ENCODE measurements at places on chromosomes 7 and 10.

DNA sequence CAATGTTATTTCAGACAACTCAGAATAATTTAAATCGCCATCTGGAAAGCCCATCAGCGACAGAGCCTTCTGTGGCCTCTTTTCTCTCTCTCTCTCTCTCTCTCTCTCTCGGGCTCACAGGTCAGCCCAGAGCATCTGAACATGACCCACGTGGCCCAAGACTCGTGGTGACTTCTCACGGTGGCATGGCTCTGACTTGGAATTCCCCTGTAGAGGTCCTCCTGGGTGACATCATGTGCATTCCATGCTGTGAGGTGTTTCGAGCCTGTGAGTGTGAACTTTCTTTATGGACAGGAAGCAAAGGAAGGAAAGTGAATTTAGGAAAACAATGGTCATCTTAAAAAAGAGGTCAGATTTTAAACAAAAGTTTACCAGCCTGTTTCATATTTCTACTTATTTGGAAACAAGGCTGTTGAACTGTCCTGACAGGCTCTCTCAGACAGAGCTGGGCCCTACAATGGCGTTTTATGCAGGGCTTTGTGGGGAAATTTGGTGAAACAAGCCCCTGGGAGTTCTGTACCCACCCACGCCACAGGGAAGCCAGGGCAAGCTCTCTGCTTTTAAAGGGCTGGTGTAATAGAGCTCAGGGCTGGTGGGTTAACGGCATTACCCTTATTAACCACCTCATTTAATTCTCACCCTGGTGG, 359.7 kb upstream of the ZNF32 start:
- no peak for DNase-seq

DNA sequence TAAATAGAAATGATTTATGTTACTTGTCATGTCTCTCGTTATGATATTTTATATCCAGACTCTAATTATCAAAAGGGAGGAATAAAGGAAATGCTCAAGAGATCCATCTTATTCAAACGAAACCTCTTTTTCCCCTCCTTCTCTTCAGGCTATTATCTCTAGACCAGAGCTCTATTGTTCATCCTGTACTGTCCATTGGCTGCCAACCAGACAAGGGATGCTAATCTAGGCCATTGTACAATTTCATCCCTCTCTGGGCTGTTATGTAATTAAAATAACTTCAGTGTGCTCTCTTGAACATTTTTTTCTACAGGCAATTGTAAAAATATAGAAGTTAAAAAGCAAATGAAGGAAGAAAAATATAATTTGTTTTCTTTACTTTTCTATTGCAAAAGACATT, 220.4 kb downstream of the HDAC9 start:
- no peak for DNase-seq

DNA sequence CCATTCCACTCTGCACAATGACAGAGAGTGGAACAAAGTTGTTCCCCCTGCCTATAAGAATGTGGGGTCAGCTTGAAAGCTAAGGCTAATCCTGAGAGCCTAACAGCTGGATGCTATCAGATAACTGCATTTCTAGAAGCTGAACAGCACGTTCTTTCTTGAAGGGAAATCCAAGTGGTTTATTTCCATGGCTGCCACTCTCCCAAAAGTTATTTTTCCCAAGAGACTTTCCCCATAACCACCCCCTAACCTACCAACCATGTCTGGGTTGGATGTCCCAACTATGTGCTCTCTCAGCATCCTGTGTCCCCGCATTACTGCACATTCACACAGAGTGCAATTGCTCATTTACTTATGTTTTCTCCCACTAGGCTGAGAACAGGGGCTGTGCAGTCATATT, 140.7 kb upstream of the ANKRD1 start:
- DNase-seq, result no peak

GRCh38 chr10:120456143-120456625, 843 bp upstream of the PLPP4 start:
- no peak for DNase-seq

DNA sequence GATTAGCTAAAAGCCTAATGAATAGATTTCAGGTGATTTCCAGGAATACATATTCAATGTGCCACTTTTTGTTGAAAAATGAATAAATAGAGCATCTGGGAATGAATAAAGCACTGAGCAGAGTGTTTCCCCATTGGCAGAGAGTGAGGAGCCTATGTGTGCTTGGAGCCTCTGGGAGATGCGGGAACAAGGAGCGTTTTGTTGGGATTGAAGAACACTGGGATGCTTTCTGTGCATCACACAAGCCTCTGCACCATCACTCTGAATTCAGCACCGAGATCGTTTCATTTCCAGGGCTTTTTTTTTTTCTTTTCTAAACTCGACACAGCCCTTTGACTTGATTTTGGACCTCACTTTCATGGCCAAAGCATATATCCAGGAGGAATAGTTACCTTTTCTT, 111.4 kb downstream of the BAMBI start:
- no peak for DNase-seq

- DNase-seq, result no peak
Observed at GRCh38 chr10:89469517-89469916, 55.1 kb downstream of the IFIT5 start.

DNA sequence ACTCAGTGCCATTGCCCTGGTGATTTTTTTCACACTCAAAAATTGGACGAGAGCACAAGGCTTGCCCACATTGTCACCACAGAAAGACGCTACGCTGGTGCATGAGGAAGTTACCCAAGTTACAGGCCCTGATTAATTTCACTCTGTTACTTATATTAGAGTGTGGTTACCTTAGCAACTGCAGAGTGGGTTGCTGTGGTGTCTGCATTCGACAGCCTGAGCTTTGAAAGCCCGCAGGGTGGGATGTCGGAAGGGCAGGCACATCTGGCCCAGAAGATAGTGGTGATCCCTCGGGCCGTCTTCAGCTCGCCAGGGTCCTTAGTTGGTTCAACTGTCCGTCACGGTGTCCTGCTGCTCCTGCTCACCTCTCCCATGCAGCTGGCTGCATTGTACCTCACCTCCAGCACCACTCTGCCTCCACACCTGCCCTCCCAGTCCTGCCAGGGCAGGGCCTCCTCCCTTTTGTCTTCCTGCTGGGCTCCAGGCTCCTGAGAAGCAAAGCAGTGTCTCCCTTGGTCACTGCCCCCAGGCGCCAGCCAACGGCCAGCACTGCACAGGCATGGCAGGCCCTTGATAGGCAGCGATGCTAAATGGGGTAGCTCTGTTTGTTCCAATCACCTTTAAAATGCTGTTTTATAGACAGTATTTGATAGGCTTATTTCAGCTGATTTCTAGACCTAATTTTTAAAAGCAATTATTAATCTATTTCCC, 167.2 kb downstream of the EBF3 start:
- no peak for DNase-seq

GRCh38 chr10:58475322-58476277, 37.1 kb upstream of the BICC1 start:
- no peak for DNase-seq

DNA sequence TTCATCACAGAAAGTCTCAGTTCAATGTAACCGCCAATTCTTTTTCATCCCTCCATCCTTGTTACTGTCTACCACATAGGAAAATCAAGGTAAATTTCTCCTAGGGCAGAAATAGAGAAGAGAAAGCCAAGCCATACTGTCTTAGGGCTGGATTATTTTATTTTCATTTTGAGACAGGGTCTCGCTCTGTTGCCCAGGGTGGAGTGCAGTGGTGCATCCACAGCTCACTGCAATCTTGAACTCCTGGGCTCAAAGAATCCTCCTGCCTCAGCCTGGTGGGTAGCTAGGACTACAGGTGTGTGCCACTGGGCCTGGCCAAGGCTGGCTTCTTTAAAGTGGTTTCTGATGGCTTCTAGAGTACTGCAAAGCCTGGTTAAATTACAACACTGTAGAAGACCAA, 181.7 kb downstream of the SRPK2 start:
- DNase-seq, result no peak

DNA sequence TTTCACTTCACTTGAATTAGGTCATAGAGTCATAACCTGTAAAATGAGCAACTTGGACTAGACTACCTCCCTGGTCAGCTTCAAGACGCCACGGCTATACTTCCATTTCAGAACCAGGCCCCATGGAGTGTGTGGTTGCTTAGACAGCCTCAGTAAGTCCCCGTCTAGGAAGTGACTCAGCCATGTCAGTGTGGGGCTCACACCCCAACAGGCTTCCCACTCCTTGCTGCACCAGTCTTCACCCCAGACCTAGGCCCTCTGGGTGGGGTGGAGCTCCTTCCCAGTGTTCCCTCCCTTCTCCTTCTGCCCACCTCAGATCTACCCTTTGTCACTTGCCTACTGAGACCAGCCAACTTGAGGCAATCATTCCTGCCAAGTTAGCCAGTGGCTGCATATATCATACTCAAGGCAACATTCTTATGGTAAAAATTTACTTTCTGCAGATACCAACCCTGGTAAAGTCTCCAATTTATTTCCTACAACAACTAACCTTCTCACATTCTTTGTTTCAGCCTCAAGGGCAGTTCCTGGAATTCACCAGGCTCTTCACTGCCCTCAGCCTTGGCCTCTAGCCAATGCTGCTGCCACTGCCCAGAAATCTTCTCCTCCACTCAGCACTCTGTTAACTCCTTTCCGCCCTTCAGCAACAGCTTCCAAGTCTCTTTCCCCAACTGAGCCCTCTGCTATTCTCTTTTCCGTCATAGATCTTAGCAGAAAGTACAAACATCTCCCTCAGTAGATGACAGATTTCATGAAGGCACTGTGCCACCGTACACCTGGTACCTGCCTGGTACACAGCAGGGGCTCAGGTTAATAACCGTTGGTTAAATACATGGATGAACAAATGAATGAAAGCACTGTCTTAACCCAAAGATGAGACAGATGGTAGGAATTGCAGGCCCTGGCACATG, 31.3 kb upstream of the ZNRF2 start:
- no peak for DNase-seq

DNA sequence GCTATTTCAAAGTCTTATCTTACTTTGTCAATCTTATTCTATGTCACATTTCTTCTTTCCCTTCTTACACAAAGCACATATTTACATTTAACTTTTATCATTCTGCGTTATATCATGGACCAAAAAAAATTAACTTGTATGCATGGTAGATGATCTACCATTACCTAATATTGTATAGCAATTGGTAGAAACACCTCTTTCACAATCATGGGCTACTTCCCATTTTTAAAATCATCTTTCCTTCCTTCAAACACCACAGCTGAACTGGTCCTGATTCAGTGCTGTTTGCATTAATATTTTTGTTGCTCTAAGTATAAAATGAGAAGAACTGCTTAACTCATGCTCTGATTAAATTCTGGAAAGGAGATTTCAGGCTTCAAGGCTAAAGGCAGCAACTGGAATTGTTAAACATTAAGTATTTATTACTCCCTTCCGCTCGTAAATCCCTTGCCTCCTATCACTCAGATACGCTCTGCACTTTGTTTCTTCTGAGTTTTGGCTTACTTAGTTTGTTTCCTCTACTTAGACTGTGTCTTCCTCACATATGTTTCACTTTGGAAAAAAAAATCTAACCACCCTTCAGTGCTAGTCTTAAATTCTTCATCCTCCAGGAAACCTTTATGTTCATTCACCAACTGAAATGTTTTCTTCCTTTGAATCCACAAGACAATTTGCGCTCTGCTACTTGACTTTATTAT, 901.4 kb downstream of the PCDH15 start:
- no peak for DNase-seq

- DNase-seq, result no peak
Observed at GRCh38 chr10:112715581-112715980, 234.5 kb upstream of the TCF7L2 start.

GRCh38 chr10:124301736-124302135, 117.0 kb downstream of the OAT start:
- DNase-seq, result no peak

- no peak for DNase-seq
Observed at GRCh38 chr7:96441436-96442084, 119.7 kb upstream of the SLC25A13 start.

DNA sequence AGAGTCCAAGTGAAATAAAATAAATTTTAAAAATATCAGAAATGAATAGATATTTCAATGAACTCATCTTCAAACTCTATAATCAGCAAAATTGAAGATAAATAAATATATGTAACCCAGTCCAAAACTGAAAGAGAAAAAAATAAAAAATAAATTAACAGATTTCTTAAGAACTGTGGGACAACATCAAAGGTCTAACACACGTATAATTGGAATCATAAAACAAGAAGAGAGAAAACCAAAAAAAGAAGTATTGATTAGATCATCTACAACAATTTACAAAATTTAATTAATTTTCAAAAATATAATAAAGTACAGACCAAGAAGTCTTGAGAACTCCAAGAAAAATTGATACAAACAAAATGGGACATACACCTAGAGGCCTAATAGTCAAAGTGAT, 625.8 kb upstream of the SORCS1 start:
- no peak for DNase-seq

- no peak for DNase-seq
Observed at GRCh38 chr10:99532687-99533495, at the start of gene NKX2-3. Gene NKX2-3 (plus strand): TSS chr10:99532942. CDS start chr10:99533132, 190 bp downstream.

Measured in activated T-cell treated with anti-CD3 and anti-CD28 coated beads, Interleukin-2, amount 50 U/mL, for 1 hour (primary cell).